Kasumi-1 (cell line): ENCODE measurements at places on chromosomes 7 and 10.

- DNase-seq: no peak
Observed at GRCh38 chr10:33272635-33273034, 61.8 kb downstream of the NRP1 start.

GRCh38 chr10:86971232-86971991 lies 3.1 kb downstream of the ADIRF start:
- peak; percentile 90 for DNase-seq

- no peak for DNase-seq
Observed at GRCh38 chr10:17435953-17436352, 18.4 kb downstream of the ST8SIA6 start.

DNA sequence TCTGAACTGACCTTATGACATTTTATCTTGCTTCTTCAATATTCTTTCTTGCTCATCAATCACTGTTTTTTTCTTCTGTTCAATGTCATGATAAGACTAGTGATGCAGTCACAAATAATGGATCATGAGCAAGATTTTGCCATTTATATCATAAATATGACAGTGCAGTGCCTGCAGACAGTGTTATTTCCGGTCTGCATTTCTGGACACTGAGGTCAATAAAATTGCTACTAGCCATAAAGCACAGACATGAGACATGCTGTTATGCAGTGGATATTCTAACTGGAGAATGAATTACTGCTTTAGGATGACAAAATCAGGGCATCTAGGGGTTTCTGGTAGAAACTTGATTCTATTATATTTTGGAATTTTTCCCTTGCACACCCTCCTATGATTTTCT lies 1509.7 kb upstream of the LRRTM3 start:
- no peak for DNase-seq

DNA sequence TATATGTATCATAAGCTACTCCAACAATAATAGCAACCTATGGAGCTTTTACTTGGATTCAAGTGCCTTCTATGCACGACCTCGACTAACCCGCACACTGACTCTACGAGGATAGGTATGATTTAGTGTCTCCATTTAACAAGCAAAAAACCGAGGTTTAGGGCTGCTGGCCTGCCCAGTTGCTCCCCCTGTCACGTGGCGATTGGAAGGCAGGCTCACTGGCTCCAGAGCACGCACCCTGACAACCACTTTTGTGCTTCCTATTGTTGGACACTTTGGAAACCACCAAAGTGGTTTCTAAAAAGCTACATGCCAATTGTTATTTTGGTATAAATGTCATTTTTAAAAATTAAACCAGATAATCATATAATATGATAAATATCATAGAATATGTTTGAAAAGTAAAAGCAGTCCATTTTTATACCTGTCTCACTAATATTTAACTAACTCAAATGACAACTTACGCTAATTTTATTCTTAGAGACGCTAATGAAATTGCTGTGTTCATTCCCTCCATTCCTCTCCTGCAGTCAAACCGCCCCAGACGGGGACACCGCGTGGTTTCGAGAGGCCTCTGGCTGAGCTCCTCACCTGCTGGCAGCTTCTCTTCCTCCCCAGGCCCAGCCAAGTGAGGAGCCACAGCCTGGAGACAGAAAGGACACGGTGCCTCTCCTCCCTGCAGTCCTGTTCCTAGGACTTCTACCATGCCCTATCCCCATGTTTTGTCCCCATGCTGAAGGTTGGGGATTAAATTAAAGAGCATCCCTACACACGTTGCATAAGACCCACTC lies 22.2 kb upstream of the RHEB start:
- no peak for DNase-seq

DNA sequence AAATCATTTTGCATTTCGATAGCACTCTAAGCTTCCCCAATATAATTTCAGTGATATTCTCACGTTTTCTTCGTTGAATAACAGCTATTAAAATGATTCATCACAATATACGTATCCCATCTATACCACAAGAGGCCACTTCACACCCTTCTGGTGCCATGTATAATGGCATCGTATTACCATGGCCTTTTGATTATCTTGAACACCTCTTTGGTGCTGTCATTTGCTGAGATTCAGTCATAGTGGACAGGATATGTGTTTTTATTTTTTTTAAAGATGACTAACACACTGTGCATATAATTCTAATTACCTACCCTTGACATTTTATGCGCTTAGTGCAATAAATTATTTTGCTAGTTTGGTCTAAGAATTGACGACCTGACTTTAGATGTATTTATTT lies 6.7 kb upstream of the INSYN2A start:
- DNase-seq: no peak

DNA sequence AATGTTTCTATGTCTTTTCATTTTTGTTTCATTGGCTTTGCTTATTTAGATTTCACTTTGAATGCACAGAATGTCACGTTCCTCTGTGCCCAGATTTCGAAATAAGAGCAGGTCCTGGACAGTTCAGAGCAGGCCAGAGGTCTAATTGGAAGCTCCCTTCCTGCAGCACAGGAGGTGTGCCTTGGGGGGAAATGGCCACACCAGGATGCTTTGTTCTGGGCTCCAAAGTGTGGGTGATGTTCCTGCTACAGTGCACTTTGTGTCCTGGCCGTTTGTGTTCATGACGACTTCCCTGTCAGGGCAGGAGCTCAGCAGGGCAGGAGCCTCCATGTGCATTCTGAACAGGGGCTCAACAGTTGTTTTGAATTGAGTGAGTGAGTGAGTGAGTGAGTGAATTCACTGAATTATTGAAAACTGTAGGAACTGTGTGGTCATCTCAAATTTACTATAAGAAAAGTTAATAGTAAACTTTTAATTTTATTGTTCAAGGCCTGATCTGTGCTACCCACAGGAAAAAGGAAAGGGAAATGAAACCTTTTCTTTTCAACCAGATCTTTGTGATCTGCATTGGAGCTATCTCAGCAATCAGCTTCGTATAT lies 109.5 kb upstream of the GJD4 start:
- no peak for DNase-seq

DNA sequence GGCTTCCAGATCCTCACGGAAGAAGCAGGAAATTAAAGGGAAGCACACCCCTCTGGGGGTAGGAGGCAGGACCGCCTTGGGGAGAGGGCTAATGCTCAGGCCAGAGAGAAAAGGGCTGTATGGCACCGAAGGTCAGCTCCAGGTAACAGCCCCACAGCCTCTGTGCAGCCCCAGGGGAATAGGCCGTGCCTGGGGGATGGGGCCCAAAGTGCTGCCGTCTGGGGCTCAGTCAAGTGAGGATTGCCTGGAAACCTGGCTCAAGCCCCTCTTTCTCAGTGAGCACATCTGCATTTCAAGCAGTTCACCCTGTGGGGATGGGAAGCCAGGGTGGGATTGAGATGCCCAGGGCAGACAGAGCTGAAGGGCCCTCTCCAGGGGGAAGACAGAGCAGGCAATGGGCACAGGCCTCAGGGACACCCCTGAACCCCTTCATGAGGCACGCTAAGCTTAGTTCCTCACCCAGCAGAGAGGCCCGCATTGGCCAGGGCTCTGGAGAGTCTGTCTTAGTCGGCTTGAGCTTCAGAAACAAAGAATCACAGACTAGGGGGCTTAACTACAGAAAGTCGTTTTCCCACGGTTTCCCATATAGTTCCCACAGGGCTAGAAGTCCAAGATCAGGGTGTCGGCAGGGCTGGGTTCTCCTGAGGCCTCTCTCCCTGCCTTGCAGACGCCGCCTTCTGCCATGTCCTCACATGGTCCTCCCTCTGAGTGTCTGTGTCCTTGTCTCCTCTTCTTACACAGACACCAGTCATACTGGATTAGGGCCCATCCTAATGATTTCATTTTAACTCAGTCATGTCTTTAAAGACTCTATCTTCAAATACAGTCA lies 118.2 kb downstream of the PTPN20 start:
- no peak for DNase-seq

DNA sequence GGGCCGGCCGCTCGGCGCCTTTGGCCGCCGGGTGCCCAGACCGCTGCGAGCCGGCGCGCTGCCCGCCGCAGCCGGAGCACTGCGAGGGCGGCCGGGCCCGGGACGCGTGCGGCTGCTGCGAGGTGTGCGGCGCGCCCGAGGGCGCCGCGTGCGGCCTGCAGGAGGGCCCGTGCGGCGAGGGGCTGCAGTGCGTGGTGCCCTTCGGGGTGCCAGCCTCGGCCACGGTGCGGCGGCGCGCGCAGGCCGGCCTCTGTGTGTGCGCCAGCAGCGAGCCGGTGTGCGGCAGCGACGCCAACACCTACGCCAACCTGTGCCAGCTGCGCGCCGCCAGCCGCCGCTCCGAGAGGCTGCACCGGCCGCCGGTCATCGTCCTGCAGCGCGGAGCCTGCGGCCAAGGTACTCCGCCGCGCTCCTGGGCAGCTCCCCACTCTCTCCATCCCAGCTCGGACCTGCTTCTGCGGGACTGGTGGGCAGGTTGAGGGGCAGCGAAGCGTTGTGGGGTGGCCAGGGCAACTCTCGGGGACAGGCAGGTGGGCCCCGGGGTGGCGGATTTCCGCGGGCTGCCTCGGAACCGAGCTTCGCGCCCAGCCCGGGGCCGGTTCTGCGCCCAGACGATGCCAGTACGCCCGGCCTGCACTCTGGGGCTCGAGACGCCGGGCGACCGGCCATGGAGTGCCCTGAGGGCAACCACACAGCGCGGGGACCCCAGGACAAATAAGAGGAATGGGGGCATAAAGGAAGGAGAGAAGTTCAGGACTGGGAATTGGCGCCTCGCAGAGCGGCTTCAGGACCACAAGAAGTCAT lies 578 bp downstream of the HTRA1 start:
- no peak for DNase-seq

DNA sequence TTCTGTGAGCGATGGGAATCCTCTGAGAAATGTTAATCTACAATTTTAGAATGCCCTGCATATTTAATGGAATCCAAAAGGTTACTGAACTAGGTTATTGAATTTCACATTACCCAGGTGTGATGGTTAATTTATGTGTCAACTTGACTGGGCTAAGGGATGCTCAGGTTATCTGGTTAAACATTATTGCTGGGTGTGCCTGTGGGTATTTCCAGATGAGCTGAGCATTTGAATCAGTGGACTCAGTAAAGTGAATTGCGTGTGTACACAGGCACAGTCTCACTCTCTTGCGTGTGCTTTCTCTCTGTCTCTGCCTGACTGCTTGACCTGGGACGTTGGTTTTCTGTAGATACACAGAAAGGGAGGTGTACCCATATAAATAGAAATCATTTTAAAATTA lies 21.7 kb downstream of the RNF32 start:
- no peak for DNase-seq

DNA sequence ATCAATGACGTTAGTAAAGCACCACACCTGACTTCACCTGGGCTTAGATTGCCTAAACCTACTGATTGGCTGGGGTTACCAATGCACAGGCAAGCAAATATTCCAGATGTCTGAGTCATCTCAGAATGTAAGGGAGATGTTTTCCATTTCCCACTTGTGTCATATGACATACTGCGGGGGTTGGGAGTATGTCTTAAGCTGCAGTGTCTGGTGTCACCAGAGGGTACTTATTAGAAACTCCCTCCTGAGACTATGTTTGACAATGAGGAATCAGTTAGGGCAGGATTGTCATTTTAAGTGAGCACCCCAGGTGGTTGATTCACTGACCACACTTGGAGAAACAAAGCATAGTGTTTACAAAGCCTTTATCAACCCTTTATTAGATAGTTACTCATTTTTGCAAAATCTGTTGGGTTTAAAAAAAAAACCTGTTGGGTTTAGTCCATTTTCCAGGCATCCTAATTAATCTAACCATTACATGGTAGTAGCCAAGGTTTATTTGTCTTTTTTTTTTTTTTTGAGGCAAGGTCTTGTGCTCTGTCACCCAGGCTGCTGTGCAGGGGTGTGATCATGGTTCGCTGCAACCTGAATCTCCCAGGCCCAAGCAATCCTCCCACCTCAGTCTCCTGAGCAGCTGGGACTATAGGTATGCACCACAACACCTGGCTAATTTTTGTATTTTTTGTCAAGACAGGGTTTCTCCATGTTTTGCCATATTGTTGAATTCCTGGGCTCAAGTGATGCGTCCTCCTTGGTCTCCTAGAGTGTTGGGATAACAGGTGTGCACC lies 72.5 kb downstream of the CDK6 start:
- peak; percentile 63 for DNase-seq

DNA sequence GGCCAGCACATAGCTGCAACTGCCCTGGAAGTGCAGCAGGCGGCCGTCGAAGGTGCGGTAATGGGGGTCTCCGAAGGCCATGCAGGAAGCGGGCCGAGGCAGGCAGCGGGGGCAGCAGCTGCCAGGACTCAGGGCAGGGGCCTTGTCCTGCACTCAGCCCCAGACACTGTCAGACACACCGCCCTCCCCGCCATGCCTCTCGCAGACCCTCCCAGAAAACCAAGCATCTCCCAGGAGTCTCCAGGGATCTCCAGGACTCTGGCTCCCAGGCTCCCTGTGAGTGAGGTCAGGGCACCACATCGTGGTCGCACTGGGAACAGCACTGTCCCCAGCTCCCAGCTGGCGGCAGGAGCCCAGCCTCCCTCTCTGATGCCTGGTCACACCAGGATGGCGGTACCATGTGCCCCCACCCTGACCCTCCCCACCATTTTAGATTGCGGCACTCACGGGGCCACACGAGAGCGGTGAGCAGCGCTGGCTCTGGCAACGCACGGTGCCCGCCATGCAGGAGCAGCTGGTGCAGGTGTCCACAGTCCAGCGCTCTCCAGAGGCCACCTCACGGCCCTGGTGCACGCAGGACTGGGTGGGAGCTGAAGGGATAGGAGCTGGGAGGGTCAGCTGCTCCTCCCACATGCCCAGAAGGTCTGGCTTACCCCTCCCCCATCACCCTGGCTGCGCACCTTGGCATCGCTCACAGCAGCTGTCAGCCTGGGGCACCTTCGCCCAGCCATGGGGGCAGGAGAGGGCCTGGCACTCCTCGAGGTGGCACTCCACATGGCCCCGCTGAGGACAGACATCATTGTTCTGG lies 17.5 kb downstream of the ATP6V1F start:
- peak; percentile 31 for DNase-seq

- DNase-seq: peak; percentile 77
Observed at GRCh38 chr10:90871279-90871765, 452 bp upstream of the RPP30 start.

DNA sequence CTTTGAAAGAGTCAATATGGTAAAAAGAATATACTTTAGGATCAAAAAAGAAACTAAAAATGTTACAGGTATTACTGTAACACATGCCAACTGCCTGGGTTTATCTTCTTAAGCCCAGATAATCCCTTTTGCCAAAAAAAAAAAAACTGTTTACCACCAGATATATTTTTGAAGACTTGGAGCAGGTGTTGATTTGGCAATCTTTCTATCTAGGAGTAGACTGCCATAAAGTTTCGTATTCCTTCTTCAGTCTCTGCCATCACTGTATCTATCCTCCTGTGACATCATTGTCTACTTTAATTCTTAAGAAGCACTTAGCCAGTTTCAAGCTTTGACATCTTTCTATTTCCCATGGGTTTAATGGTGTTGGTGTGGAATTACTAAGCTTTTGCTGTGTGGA lies 161.0 kb downstream of the ST7 start:
- DNase-seq: no peak

DNA sequence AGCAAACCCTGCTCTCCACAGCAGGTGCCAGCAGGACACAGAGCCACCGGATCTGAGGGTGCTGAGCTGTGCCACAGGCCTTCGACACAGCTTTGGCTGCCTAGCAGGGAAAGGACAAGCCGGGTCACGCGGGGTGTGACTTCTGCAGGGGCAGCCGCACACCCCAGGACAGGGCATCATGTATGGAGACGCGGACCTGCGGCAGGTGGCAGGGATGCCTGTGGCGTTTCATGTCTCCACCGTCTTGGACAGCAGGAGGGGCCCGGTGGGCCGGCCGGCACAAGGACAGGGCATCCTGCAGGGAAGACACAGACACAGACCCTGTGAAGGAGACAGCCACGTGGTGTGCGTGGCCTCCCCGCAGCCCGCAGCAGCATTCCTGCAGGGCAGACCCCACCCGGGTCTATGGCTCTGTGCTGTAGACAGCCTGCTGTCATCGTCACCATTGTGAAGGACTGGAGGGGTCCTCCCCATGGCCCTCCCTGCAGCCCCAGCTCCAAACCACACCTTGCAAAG lies 109.2 kb downstream of the PDGFA start:
- no peak for DNase-seq
